ENCODE measurements at places on chromosomes 16 and 17.

DNA sequence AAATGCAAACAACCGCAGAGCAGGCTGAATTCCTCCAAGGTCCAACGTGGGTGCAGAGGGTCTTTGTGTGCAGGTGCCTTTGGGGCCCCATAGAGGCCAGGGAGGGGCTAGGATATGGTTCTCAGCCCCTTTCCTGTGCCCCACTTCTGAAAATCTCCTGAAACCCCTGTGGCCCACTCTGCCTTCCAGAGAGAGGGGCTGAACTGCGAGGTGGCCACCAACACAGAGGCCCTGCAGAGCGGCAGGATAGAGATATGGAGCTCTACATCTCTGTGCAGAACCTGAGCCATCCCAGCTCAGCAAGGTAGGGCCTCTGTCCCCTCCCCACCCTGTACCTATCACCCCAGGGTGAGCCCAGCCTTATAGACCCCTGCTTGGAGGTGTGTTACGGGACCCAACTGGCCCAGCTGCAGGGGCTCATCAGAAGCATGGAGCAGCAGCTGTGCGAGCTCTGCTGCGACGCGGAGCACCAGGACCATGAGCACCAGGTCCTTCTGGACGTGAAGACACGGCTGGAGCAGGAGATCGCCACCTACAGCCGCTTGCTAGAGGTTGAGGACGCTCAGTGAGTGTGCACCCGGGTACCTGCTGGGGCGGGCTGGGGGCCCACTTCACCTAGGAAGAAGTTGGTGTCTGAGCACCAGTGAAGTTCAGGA is 5.5 kb downstream of the USP6 start:
- DNase-seq = no peak

DNA sequence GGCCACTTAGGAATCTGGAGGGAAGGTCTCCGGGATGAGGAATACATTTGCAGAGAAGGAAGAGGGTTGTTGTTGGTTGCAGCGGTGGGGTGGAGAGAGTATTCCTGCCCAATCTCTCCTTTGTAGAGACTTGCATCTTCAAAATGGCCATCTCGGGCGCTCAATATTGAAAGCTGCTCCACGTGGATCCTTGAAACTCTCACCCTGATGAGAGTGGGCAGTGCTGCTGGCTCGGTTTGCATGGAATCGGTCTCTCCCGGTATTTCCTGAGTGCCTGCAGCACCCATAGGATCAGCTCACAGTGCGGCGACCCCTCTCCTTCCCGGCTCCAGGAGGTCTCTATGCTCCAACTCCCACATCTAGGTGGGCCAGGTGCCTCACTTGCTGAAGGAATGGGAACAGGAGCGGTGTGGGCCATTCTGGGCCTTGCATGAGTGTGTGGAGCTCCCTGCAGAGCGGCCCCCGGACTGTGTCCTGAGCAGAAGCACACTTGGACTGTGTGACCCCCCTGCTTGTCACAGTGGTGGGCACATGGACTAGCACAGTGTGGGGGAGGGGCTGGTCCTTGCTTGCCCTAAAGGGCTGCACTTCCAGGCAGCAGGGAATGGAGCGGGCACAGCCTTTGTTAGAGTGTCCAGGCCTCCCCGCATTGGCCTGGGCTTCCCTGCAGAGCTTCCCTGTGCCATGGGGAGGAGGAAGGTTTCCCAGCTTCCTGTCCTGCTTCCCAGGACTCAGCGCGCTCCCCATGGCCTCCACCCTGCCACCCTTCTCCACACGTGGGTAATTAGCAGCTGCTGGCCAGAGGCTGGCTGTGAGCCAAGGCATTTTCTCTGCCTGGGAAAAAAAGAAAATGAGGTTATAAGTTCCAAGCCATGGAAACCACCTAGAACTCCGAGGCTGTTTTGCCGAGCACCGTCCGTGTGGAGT is 139.3 kb downstream of the IRF8 start:
- no peak for DNase-seq

GRCh38 chr16:47956916-47957315 is 198.9 kb downstream of the ABCC12 start:
- DNase-seq = no peak

GRCh38 chr16:14641926-14642325 is 9.2 kb downstream of the BFAR start:
- DNase-seq = no peak

DNA sequence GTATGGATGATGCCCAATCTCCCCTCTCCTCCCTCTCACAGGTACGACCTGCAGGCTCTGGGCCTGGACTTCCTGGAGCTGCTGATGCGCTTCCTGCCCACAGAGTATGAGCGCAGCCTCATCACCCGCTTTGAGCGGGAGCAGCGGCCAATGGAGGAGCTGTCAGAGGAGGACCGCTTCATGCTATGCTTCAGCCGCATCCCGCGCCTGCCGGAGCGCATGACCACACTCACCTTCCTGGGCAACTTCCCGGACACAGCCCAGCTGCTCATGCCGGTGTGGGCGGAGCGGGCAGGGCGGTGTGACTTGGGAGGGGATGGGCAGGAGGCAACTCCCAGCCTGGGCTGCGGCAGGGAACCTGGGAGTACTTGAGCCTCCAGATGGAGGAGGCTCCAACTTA is 18.1 kb downstream of the SPATA32 start:
- DNase-seq = no peak

- DNase-seq = no peak
Observed at GRCh38 chr16:87551487-87551886, 50.8 kb upstream of the JPH3 start.

DNA sequence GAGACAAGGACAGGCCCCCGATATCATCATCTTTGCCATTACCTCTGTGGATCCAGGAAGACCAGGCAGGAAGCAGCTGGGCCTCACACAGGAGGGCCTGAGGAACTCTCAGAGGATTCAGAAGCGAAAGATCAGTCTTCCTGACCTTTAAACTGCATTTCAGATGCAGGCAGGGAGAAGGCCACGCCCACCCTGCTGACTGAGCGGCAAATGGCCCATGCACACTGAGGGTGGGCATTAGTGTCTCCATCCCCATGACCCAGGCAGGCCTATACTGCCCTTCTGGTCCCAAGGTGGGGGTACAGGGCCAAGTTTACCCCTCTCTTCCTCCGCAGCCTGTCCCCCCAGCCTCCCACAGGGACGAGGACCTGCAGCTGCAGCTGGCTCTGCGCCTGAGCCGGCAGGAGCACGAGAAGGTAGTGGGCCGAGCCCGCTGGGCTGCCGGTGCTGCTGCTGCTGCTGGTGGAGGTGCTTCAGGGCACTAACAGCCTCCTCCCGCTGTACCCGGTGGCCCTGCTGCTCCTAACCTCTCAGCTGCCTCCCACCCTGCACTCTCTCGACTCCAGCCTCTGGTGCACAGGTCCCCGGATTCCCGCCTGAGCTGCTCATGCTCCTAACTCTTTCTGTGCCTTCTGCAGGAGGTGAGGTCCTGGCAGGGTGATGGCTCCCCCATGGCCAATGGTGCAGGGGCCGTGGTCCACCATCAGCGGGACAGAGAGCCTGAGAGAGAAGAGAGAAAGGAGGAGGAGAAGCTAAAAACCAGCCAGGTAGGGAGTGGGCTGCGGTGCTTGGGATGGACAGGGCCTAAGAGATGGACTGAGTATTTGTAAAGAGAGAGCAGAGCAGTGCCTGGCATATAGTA is 6.2 kb downstream of the EPN3 start:
- DNase-seq = no peak

- DNase-seq = no peak
Observed at GRCh38 chr17:47732399-47733046, 513 bp upstream of the TBX21 start.

DNA sequence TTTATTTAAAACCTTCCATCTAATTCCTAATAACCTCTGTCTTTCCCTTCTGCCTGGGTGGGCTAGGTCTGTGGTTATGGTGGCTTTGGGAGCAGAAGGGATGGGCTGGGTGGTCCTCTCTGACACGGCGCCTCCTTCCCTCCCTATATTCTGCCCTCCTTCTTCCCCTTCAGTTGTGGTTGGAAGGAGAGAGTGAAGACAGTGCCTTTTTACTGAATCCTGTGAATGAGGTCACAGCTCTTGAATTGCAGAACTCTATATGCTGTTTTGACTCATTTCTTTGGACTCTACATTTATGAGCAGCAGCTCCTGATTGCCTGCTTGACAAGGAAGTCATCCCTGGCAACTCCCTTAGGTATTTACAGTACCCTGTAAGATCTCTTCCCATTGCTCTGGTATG is 256.0 kb upstream of the ELAC2 start:
- no peak for DNase-seq

DNA sequence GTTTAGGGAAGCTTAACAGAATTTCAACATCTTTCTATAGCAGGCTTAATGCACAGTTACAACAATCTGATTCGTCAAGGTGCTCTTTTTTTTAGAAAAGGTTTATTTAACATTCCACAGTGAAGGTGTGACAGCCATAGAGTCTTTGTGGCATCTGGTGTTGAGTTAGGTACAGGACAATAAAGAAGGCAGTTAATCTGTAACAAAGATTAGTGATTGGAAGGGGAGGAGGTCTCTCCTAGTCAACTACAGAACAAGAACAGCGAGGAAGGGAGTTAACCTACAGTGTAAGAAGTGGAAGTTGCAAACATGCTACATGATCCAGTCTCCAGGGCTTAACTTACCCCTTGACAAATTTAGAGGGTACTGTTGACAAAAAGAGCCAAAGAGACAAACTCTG is 3.0 kb upstream of the ZDHHC7 start:
- DNase-seq = no peak

All from K562 (cell line).